Activated T-helper 1 cell treated with anti-CD3 and anti-CD28 coated beads, Interleukin-2, amount 50 U/mL, for 16 hours (primary cell): ENCODE measurements at places on chromosomes 5 and 9.

DNA sequence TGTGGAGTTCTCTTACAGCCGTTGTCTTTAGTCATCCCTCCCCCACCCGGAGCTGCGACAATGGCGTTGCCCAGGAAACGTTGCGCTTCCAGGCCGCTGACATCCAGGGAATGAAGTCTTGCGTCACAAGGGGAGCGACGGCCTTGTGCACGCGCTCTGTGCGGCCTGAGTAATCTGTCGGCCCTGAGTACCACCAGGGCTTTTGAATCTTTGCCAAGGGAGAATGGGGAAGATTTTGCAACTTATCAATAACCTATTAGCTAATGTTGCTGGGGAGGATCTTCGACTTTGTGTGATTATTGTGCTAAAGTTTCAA is at the start of gene SOX30:
SOX30 (minus strand) TSS at position 62 of the 316 bp plus-strand sequence. CDS start 360 bp downstream, outside the sequence.
- no peak for DNase-seq

- no peak for DNase-seq
Measured at GRCh38 chr5:83400701-83401100, 70.8 kb upstream of the VCAN start.

GRCh38 chr5:61082516-61083280 is 79.6 kb downstream of the SMIM15 start:
- DNase-seq: no peak

DNA sequence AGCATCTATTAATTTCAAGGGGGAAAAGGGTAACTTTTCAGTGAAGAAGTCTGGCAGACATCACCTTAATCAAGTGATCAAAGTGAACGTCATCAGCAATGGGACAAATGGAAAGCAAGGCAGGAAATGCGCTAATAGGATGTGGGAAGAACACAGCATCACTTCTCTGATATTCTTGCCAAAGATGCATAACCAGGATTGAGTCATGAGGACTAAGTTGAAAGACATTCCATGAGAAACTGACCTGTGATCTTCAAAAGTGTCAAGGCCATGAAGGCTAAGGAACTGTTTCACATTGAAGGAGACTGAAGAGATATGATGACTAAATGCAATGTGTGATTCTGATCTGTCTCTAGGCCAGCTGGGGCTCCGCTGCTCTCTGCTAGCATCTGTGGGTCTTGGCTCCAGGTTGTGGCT is 92.9 kb downstream of the NDFIP1 start:
- no peak for DNase-seq

GRCh38 chr5:174101195-174101730 is 55.8 kb downstream of the NSG2 start:
- no peak for DNase-seq

DNA sequence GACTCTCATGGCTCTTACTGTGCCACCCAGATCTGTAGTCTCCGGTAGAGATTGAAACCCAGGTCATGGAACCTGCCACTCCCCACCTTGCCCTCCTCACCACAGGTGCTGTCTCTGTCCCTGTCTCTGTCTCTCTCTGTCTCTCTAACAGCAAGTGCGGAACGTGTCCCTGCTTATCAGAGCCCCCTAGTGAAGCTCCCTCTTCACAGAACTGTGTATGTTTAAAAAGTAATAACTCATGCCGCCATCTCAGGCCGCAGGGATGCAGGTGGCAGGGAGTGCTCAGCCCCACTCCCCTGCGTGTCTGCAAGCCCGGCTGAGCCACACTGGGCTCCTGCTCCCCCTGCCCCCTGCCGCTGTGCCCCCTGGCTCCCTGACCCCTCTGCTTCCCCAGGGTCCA is 43.8 kb downstream of the UNC5A start:
- no peak for DNase-seq

- no peak for DNase-seq
Measured at GRCh38 chr5:137167187-137167586, 331.9 kb downstream of the SPOCK1 start.

DNA sequence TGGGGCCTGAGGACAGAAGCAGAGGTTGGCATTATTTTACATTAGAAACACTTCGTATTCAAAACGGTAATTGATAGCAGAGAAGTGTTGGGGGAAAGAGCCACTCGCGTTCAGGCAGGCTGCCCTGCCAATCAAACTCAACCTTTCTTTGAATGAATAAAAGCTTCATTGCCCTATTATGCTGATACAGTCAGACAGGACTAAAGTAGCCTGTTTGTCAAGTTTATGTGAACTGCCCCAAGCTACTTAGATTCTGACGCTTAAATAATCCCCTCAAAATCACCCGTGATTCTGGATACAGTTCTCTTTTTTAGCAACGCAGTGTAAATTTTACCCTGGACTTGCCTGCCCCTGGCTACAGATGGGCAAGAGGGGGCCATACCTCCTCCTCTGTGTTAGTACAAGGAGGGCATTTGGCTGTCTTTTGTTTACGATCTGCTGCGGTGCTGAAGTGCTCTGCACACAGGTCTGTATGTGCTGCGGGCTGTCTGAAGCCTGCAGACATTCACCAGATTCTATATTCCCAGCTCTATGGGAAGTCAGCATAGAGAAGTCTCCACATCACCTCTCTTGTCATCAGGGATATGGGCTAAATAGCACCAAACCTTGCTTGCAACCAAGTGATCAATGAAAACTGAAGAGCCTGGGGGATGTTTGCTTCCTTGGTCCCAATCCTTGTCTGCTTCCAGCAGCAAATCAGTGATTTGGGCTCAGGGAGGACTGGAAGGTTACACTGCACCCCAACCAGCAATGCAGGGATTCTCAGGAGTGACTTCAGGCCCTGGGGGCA is 218.4 kb downstream of the EBF1 start:
- DNase-seq: no peak

DNA sequence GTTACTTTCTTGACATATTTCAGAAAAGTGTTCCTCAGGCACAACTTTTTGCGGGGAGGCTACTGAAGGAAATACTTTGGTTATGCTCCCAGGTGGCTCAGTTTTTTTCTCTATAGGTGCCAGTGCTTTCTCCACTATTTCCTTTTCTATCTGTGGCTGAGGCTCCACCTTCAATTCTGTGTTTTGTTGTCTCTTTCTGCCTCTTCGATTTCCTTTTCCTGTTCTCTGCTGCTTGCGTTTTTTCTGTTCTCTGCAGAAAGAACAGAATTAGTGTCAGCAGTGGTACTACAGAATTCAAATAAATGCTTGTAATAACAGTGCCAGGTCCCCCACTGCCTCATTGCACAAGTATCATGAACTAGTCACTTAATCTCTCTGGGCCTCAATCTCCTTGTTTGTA is 7.0 kb downstream of the HEMGN start:
- DNase-seq: no peak

GRCh38 chr9:86557063-86557766 is 203.0 kb upstream of the TUT7 start:
- no peak for DNase-seq

GRCh38 chr5:132773601-132774355 is 3.3 kb downstream of the SEPTIN8 start:
- DNase-seq: no peak

DNA sequence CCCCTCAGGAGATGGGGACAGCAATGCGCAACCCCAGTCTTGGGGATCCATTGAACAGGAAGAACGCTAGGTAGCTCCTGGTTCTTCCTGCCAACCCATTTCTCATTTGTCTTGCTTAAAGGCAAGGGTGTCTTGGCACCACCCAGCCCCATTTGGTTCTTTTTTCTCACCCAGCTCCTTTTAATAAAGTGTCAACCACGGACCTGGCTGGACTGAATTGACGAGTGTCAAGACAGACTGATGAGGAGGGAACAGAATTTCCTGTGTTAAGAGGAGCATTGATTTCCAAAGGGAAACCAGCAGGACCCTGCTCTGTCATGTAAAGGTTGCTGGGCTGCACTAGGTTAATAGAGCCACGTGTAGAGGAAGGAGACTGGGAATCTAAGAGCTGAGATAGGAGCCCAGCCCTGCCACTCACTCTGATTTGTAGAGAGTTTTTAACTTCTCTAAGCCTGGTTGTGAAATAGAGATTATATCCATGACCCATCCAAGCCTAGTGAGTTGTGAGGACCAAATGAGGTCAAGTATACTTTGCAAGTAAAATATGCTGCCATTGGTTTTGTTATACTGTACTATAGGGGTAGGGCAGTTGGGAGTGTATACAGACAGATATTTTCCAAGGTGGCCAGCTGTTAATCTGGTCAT is 33.7 kb downstream of the OSTF1 start:
- DNase-seq: no peak

- no peak for DNase-seq
Measured at GRCh38 chr5:626850-627249, 14.7 kb downstream of the CEP72 start.

DNA sequence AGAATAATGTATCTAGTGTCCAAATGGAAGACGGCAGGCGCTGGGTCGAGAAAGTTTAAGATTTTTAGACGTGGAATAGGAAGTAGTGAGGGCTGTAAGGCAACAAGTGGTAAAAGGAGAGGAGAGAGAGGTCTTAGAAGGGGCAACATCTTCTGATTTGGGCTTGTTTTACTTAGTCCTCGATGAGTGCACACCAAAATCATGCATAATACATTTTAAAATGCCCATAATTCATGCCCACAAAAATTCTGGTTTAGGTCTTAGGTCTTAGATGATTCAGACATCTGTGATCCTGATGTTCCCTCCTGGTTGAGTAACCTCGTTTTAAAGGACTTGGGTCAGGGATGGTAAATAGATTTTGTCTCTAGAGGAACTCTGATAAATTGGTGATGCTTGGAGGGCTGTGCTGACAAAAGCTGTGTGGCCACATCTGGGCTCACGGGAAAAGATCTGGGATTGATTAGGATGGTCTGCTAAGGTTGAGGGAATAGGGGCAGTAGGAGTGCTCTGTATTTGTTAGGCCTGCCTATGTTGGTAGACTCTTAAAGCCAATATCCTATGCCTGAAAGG is 476.3 kb downstream of the CCDC171 start:
- DNase-seq: no peak

DNA sequence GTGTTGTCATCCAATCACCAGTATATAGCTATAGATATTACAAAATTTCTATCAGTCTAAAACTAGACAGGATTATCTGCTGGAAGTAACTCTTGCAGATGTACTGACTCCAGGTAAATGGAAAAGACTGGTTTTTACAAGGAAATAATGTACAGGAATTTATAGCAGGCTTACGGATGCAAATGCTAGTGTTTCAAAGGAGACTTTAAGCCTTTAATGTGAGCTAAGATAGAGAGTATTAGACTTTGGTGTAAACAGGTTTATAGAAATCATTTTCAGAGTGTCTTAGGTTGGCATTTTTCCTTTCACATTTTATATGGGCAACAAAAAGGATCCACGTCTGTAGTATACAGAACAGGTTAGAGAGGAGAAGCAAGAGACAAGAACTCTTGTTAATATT is 16.1 kb downstream of the ZNF608 start:
- no peak for DNase-seq

DNA sequence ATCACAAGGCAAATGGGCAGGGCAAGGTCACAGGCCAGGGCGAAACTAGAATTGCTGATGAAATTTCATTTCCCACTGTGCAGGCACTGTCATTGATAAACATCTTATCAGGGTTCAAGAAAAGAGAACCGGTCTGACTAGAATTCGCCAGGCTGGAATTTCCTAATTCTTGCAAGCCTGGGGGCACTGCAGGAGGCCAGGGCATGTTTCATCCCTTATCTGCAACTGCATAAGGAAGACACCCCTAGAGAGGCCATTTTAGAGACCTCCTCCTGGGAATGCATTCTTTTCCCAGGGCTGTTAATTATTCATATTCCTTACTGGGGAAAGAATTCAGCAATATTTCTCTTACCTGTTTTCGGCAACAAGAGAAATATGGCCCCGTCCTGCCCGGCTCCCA is 266.2 kb upstream of the CYLC2 start:
- DNase-seq: no peak

DNA sequence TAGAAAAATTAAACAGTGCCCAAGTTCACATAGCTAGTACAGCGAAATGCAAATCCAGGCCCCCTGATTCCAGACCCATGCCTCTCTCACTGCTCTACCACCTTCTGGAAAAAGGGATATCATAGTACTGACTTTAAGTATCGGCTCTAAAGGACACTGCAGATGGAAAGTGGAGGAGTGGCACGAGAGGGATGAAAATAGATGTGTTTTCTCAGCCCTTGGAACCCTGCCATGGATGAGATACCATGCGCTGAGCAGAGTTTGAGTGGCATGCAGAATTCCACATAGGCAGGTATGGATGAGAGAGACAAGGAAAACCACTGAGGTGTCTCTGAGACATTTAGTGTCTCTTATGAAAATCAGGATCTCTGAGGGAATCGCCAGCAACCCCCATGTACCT is 18.8 kb downstream of the CKMT2 start:
- DNase-seq: no peak

DNA sequence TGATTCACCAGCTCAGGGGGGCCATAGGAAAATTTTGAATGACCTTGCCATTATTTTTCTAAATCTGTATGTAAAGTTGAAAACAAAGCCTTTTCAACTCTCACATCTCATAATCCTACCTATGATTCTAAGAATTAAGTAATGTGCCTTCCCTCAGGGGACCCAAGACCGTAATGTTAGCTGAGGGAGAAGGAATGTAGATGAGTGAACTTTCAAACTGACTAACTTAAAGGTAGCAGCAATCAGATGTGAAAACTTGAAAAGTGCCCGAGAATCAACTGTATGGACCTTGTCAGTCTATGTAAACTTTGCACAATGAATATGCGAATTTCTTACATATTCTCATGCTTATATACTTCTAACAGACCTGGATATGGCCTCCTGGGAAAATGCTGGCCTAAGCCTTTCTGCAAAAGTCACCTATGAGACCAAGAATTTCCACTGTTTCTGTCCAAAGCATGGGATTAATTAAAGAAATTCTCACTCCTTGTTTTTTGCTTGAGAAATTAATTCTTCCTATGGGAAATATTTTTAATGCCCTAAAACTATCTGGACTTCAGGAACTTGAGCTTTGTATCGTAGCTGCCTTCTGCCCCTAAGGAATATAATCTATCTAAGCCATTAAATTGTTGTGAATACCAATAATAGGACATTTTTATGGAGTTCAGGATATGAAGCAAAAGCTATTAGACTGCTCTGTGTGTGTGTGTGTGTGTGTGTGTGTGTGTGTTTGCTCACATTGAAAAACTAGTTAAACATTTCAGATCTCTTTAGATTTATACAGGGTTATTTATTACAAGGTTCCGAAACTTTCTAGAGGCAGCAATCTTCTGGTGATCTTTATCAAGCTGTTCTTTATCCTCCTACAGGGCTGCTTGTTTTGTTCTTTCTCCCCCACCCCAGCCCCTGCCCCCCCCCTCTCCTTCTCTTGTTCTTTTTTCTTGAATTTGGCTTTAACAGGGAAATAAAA is 169.1 kb upstream of the CLINT1 start:
- DNase-seq: no peak

- no peak for DNase-seq
Measured at GRCh38 chr5:43305948-43306565, 7.2 kb downstream of the HMGCS1 start.

- no peak for DNase-seq
Measured at GRCh38 chr5:66929995-66930394, 266.6 kb downstream of the CD180 start.

- DNase-seq: no peak
Measured at GRCh38 chr9:4389755-4390154, 89.9 kb upstream of the GLIS3 start.
